ENCODE measurements at places on chromosomes 5 and 9.

- no peak for DNase-seq
Measured at GRCh38 chr5:4520559-4520958, 619.6 kb upstream of the ADAMTS16 start.

DNA sequence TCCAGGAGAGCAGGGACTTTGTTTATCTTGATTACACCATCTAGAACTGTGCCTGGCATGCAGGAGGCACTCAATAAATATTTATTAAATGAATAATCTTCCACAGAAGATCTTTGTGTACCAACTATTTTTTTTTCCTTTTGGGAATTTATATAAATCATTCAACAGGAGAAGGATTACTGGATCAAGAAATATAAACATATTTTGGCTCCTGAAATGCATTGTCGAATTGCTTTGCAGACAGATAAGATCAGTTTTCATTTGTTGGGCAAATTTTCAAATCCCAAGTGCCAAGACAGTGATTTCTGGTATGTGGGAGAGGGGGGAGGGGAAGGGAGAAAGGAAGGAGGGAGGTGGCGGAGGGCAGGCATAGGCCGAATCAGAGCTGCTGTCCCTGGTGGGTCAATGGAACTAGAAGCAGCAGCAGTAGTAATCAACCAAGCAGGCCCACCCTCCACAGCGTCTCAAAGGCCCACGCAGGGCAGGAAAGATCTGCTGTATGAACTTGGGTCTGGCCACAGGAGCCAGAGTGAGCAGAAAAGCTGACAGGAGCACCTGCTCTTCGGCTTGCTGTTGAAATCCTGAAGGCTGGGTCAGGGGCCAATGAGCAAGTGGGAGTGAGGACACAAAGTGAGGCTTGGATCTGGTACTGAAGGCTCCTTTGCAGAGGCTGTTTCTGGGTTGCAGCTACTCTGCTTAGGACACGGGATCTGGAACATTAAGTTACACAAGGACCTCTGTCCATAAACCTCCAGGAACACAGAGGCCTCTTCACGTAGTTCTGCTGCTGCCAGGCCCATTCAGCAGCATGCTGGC, 15.8 kb upstream of the TRAF1 start:
- no peak for DNase-seq

DNA sequence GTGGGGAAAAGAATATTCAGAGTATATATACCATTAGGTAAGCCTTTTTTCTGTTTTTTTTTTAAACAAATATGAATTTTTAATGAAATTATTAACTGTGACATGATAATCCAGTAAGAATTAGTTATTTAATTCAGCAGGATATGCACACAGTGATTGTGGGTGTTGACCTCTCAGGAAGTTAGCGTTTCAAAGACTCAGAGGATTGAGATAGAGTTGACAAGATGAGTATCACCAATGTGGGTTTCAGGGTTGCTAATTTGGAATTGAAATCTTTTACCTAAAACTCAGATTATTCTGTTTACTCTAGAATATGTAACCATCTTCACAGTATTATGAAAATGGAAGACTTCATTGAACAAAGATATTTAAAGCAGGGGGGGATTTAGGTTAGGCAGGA, 56.2 kb downstream of the FOCAD start:
- no peak for DNase-seq

DNA sequence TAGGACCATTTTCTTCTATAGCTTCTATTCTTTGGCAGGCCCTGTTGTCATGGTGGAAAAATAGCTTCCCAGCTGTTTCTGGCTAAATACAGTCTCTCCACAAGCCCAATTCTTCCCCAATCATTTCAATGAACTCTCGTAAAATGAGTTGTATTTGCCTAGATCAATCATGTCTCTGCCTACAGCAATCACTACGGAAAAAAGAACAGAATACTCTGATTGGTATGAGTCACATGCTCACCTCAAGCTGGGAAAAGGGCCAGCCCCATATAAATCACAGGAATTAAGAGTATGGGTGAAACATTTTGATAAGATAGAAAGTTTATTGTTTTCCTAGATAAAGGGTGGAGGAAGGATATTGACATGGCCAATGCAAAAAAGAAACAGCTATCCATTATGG, 711.4 kb downstream of the EFNA5 start:
- DNase-seq = no peak

DNA sequence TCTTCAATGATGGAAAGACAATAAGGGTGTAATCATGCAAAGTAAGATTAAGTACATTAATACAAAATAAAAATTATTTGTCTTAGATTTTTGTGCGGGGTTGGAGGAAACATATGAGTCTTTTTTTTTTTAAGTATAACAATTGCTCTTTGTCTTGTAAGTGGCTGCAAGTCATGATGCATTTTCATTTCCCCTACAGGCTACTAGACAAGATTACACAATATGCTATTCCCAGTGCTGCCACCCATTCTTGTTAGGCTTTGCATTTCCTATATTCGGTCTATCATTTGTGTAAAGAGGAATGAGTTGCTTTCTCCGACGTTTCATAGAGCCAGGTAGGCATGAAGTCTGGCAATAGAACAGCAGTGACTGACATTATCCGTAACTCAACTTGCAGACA, 294.2 kb upstream of the CYLC2 start:
- DNase-seq = no peak

DNA sequence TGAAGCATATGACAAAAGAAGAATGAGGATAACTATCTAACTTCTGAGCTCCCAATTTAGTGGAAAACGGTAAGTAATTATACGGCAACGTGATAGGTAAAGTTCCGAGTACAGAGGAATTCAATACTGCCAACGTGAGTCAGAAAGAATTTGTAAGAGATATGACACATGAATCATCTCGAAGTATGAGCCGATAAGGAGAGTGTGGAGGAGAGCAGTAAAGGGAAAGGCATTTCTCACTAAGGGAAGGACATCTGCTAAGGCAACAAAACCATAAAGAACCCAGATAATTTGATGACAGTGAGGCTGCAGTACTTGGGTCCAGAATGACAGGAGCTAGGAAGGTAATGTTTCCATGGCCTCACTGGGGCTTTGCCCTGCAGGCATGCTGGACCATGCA, 11.0 kb downstream of the MPDZ start:
- no peak for DNase-seq
